Stomach (tissue), 19 donors: ENCODE measurements at places on chromosomes 12 and 14. TPM values are rescaled to one million over a fixed set of nuclear protein-coding genes. Genes with fewer than 3 reads are reported as not detected.

GRCh38 chr14:69715725-69716477 lies 51.0 kb upstream of the SRSF5 start:
- peak; percentile 73 for DNase-seq

DNA sequence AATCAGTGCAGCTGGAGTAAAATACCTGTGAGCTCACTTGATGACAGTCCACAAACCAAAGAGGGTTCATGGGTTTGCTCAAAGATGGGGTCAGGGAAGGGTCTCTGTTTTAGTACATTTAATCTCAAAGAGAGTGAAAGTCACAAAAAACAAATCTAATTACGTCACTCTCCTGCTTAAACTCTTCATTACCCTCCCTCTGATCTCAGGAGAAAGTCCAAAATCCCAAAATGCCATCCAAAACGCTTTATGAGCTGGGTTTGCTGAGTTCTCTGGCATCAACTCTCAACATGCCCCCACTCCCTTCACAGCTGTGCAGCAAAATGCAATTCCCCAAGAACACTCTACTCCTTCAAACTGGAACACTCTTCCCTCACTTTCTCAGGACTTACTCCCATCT lies 40.4 kb upstream of the LGR5 start:
- DNase-seq, result no peak

DNA sequence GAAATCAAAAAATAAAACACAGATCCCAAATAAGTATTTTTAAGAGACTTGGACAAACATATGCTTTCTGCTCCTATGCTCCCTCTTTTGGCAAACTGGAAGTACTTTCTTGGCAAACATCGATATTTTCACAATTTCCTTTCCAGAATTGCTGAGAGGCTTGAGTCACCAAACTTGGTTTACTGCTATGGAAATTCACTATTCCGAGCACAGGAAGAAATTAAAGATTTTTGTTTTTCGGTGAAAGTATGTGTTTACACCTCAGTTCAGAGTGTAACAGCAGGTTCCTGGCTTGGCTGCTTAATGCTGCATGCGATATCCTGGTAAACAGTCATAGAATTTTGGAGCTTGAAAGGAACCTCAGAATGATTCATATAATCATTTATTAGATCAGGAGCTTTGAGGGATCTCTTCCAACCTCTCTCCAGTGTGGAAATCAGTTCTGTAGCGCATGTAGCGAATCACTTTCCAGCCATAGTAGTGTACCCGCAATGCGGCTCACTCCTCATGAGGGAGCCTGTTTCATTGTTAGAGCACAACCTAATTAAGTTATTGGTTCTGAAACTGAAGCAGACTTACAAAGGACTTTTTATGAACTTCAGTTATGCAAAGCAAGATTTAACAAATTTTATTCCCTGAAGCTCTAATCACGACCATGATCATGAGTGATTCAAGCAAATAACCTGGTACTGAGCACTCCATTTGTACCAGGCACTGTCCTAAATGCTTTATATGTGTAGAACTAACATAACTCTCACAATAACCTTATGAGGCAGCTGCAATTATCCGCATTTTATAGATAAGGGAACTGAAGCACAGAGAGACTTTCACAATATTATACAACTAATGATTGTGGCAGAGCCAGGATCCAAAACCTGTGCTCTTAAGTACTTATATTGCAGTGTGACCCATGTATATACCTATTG lies 56.4 kb upstream of the ATP2A2 start:
- no peak for DNase-seq

DNA sequence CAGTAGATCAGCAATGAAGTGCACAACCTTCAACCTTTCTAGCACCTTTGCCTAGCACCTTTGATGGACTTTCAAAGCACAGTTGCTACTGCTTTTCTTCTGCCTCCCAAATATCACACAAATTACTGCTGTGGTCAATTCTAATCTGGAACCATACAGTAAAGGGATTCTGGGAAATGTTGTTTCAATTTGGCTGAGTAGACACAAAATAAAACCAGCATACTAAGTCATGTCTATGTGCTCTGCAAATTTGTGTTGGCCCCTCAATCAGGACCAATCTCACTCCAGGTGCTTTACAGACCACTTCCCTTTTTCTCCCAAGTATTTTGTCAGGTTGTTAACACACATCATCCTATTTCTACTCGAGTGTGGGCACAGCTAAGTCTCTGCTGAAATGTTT lies 38.3 kb upstream of the ADAMTS20 start:
- no peak for DNase-seq

DNA sequence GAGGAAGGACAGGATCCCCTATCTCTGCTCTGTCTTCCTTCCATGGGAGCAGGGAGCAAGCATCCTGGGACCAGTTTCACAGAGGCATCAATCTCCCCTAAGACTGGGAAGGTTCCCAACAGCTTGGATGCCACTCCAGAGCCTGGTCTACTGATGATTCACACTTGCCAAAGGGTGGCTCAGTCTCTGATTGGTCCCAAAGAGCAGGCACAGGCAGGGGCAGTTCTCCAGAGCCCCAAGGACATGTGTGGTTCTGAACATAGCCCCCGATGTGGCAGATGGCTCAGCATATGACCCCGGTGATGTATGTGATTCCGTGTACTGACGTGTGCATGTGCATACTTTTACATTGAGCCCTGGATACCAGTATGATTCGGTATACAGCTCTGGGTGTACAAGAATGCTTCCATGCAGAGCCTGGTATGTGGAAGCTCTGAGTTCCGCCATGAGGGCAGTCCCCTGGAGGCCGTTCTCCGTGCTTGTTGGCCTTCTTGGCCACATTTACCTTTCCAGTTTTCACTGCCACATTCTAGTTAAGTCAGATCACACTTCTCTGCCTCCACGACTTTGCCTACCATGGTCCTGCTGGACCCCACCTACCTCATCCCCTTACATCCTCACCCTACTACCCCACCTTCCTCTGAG lies 21.2 kb downstream of the ITGA7 start:
- DNase-seq, result no peak

GRCh38 chr12:31308116-31308515 lies 17.8 kb downstream of the SINHCAF start:
- no peak for DNase-seq

DNA sequence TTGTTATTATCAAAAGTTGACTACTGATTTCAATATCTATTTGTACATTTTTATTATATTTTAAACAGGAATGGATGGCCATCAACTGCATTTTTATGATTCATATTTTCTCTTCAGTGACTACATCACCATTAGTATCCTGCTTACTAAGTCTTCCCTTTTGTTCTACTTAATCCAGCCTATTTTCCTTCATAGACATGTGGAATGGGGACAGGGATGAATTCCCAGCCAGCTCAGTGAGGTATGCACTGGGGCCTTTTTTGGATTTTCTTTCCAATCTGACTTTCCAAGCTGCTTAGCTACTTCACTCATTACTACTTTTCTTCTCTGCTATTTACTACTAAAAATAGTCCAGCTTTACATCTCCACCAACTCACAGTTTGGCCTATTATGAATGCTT lies 38.4 kb downstream of the AKAP6 start:
- no peak for DNase-seq

DNA sequence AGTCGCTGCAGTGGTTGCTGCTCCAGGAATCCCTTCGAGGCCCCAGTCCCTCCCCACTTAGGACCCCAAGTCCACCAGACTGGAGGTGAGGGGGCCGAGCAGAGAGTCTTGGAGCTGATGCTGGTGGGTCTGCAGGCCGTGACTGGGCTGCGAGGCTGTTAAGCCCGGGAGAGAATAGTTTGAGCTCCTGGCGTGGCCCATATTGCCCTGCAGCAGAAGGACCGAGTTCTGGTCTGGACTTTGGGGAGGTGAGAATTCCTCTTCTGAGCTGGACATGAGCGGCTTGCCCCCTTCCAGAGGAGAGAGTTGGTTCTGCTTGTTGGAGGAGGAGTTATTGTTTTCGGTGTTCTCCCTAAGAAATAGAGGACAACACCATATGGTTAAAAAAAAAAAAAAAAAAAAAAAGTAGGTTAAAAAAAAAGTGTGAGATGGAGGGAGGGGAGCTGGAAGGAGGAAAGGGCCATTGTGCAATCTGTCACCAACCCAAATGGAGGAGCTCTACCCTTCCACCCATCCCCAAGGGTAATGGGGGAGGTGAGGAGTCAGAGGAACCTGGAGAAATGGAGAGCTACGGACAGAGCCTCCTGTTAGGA lies 3.0 kb downstream of the SIX1 start:
- DNase-seq, result peak; percentile 5

DNA sequence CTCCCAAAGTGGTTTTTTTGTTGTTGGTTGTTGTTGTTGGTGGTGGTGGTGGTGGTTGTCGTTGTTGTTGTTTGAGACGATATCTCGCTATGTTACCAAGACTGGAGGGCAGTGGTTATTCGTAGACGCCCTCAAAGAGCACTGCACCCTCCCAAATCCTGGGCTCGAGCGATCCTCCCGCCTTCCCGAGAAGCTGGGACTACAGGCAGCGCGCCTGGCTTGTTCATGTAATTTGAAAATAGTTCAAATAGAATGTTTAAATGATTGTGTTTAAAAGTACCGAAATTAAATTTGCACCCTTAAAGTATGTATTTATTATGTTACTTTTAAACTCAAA lies 439 bp upstream of the ANAPC5 start:
- no peak for DNase-seq

EIF5 gene
- 401 TPM for total RNA-seq

SDR9C7 gene
- total RNA-seq, result not detected

DNA sequence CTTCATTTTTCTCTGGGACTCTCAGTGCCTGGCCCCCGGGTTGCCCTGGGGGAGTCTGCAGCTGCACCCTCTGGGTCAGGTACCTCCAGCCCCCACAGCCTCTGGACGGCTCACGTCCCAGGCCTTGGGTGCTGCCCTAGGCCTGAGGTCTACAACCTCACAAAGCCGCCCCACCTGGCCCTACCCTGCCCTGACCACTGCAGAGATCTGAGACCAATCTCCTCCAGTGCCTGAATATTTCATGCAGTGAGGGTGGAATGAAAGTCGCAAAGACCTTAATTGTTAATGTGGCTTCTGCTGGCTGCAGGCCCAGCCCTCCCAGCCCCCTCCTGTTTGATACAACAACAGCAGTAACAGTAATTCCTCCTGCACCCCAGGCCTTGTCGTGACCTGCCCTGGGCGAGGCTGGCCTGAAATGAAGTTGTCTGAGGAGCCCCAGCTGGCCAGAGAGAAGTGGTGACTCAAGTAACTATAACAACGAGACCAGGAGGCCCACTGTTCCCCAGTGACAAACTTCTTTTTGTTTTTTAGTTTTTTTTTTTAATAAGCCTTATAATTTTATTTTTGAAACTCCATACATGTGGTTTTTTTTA lies 8.8 kb upstream of the CCDC85C start:
- DNase-seq, result no peak

PLEKHG7 gene
- total RNA-seq, result 0.92 TPM

DNA sequence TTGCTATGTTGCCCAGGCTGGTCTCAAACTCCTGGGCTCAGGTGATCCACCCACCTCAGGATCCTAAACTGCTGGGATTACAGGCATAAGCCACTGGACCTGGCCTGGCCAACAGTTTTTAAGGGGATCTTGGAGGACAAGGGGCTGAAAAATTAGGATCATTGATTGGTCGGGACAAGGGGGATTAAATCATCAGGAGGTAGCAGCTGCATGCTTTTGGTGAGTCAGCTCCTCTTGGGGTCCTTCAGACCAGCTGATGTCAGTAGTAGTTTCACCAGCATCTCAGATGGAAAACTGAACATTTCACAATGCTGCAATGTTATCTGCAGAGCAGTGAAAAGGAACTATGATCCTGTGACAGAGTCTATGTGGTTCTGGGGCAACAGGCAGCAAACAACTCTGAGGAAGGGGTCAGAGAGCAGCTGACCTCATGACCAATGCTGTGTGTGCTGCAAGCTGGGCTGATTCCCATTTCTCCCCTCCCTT lies 6.3 kb downstream of the LRRC74A start:
- DNase-seq, result no peak

DNA sequence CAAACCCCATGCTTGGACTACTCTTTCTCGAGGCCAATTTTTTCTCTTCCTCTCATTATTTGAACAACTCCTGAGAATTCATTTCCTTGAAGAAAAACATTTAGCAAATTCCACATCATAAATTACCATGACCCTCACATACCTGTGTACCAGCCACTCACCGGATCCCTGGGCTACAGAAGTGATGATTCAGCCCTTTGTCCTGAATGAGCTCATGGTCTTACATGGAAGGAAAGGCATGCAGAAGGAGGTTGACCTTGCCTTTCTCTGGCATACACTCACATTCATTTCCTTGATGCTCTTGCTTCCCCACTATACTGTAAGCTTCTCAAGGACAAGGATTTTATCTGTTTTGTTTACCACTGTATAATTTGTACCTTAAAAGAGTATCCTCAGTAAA lies 191.5 kb downstream of the SLC5A8 start:
- DNase-seq, result no peak

DNA sequence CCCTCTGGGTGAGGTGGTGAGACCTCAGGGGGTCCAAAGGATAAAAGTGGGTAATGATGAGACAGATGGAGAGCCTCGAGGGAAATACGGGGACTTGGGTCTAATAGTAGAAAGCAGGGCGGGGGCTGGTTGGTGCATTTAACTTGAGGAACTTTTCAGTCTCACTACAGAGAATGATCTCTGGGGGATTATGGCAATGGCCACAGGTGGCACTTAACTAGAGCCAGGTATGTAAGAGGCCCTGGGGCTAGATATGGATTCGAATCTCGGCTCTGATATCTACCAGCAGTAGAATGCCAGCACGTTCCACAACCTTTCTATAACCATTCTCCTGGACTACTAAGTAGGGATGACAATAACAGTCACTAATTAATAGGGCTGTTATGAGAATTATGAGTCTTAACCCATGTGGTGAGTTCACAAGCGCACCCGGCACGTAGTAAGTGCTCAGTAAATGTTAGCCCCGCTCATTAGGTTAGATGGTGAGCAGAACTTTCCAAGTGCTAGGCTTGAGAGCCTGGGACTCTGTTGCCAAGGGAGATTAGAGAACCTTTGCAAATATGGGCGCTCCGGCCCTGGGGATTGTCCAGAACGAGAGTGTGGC lies 888 bp upstream of the PLXNC1 start:
- DNase-seq, result no peak

- DNase-seq, result no peak
Measured at GRCh38 chr12:76449583-76449982, 101.4 kb upstream of the BBS10 start.

INSM2 gene
- total RNA-seq, result not detected

POTEG gene
- not detected for total RNA-seq

MDGA2 gene
- not detected for total RNA-seq
